Activated CD4-positive, CD25-positive, alpha-beta regulatory T cell treated with anti-CD3 and anti-CD28 coated beads, Interleukin-2, amount 50 U/mL, for 16 hours (primary cell): ENCODE measurements at places on chromosomes 12 and 14.
A peak's percentile ranks its signal among the peaks of the same experiment; 100 is the strongest.

- DNase-seq: no peak
Measured at GRCh38 chr12:24631676-24632426, 317.1 kb downstream of the BCAT1 start.

DNA sequence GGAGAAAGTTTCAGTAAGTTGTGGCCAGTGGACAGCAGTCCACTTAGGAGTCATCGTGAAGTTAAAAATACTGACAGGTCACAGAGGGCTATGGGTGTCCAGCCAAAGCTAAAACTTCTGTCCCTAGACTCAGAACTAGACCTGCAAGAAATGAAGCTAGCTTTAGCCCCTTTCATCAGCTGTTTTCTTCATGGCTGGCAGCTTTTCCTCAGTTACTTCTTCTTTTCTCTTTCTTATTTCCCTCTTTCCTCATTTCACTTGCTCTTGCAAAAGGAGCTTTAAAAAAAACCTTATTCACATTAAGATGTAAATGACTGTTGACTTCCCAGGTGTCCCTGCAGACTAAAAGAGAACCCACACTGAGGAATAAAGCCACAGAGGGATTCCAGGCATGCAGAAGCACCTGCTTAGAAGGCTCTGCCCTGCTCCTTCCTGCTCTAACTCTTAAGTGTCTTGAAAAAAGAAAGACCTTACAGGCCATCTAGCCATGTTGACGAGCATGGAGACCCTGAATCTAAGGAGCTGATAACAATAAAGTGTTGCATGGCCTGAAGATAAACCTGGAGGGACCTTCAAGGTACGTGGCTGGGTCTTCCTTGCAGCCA, 69.7 kb upstream of the CCND2 start:
- DNase-seq: no peak

DNA sequence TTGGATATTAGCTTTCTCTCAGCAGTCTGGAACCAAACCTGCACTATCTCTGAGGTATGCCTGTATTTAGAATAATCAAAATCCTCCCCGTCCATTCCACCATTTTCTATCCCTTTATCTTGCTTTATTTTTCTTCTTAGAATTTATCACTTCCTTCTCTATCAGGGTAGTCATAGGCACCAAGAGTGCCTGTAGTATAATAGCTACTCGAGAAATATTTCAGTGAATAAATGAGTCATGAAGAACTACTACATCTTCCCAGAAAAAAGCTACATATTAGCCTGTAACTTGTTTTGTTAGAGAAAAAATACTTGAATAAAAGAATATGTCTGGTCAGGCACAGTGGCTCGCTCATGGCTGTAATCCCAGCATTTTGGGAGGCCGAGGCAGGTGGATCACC, 4.3 kb downstream of the SLC2A14 start:
- no peak for DNase-seq

- no peak for DNase-seq
Measured at GRCh38 chr14:103668117-103668516, 39.1 kb downstream of the KLC1 start.

- no peak for DNase-seq
Measured at GRCh38 chr14:37168721-37169120, 3.7 kb downstream of the SLC25A21 start.

GRCh38 chr12:113987261-113988063, 21.3 kb upstream of the RBM19 start:
- DNase-seq: no peak

DNA sequence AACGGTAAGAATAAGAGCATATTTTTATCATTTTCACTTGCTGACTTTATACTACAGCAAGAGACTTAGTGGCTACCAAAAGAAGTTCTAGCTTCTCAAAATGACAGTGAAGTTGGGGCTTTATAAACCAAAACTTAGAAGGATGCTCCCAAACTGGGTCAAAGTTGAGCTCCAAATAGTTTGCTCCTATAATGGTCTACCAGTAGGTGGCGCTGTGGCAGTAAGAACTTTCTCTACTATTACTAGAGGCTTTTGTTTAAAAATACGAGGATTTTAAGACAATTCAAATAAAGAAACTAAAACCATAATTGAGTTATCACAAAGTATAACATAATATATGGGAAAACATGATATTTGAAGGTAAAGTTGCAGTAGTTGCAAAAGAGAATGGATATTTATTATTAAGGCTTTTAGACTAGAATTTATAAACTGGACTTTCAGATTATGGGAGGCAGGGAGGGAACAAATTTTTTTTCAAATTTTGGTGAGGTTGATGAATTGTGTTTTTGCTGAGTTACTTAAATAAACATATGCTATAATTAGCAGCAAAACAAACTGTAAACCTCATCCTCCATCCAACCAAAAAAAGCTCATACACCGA, 75.0 kb downstream of the TGFB3 start:
- peak; percentile 49 for DNase-seq

DNA sequence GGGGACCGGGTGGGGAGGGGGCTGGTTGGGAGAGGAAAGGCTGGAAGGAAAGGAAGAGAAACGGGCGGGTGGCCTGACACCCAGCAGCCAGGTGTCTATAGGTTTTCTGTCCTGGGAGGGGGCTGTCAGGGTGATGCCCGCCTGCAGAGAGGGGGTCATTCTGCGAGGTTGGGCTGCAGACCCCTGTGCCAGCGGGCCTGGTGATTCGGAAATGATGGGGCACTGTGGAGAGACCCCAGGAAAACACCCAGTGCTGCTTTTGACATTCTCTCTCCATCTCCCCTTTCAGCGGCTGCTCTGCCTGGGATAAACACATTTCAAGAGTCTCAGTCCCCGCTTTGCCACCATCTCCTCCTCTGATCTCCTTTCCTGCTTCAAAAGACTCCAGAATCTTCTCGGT, 168.5 kb upstream of the RTL1 start:
- DNase-seq: no peak

GRCh38 chr14:59428581-59429012, 36.6 kb downstream of the GPR135 start:
- DNase-seq: no peak

- no peak for DNase-seq
Measured at GRCh38 chr12:101941306-101942249, 64.2 kb downstream of the DRAM1 start.

DNA sequence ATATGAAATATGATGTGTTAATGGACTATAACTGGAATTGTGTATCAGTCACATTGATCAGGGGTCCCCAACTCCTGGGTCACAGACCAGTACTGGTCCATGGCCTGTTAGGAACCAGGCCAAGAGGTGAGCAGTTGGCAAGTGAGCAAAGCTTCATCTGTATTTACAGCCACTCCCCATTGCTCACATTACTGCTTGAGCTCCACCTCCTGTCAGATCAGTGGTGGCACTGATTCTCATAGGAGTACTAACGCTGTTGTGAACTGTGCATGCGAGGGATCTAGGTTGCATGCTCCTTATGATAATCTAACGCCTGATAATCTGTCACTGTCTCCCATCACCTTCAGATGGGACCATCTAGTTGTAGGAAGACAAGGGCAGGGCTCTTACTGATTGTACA, 72.3 kb downstream of the CDK17 start:
- DNase-seq: no peak

DNA sequence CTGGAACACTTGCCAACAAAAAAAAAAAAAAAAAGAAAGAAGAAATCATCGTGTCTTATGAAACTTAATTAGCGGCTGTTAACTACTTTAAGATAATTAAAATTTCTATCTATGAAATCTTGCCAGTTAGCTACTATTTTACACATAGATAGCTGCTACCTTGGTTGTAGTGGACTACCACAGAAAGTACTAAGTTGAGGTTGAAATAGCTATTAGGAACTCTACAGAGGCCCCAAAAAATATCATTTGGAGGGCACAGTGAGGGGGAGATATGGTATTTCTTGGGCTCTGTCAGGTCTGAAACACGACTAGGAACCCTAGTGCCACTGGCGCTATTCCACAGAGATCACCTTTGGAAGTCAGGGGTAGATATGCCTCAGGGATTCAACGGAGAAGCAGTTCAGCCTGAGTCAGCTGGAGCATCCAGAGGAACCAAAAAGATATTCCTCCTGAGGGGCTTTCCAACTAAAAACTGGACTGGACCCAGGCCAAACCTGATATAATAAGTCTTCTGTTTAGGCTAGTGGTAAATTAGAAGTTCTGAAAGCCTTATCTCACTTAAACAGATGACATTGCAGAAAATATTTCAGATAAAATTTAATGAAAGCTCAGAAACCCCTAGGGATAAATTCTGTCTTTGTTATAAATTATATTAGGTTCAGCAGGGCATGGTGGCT, 126.1 kb downstream of the EPS8 start:
- no peak for DNase-seq

DNA sequence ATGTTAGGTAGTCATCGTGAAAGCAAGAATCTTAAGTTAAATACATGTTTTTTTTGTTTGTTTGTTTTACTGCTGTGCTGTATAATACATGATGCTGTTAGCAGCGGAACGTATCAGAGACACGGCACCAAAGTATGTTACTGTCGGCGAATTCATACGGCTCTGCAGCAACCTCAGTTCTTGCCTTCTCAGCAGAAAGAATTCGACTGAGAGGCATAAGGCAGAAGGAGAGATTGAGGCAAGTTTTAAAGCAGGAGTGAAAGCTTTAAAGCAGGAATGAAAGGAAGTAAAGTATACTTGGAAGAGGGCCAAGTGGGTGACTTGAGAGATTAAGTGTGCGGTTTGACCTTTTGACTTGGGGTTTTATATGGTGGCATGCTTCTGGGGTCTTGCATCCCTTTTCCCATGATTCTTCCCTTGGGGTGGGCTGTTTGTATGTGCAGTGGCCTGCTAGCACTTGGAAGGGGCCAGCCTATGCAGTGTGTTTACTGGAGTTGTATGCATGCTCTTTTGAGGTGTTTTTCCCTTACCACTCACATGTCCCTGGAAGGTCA, 23.7 kb downstream of the LEMD3 start:
- DNase-seq: no peak

- DNase-seq: no peak
Measured at GRCh38 chr14:81449114-81449513, 49.0 kb upstream of the STON2 start.

GRCh38 chr14:49761839-49762551, 6.0 kb upstream of the KLHDC2 start:
- DNase-seq: no peak

DNA sequence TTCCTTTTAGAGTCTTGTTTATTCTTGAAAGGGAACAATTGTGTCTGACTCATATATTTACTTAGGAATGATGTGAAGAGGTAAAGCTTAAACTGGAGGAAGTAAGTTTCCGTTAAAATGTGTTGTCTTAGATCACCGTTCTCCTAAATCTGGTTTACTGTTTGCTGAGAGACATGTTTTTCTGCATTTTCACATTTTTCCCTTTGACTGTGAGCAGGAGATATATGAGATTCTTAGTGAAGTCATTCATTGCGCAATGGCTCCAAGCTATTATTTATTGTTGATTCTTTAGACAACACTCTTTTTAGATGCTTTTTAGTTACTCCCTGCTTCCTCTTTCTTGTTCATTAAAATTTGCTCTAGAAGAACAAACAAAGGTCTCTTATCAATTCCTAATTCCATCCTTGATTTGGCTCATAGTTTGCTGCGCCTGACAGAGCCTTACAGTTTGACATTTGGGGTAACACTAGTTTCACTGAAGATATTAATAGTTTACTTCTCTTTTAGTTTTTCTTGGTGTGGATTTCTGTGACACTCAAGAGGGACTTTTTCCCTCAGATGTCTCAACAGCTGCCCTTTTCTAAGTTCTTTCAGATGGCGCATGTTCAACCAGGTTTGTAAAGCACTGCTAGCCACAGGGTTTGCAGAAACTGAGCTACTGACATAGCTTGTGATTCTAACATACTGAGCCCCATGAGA, 11.4 kb downstream of the CLECL1 start:
- DNase-seq: no peak

DNA sequence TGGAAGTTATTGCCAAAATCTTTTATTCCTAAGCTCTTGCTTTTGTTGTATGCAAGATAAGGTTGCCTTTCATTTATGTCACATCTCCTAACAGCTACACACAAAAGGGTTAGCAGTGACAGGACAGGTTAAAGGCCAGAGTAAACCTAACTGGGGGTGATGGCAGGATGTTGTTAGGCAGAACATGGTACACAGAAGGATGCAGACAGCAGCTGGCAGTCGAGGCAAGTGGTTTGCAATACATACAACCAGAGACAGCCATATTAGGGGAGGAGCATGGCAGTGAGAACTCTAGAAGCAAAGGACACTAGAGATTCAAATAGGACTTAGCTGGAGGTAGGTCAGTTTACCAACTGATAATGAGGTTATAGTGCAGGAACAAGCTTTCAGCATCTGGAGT, 2.7 kb upstream of the ABCD2 start:
- no peak for DNase-seq

DNA sequence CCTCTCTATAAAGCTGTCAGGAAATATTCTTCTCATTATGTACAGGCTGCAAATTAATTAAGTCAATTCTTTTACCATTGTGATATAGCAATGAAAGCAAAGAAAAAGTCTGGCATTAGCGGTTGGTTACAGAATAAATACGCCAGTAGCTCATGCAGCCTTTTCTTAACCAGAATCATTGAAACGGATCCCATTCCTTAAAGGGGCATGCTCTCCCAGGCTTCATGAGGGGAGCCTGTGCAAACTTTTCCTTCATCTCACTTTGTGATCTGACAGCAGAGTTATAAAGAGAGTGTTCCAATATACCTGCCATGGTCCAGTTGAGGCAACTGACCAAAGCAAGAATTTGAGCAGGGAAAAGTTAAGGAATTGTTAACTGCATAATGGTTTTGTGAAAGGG, 337.7 kb downstream of the EMP1 start:
- DNase-seq: no peak

GRCh38 chr12:116639765-116640164, 80.6 kb downstream of the MAP1LC3B2 start:
- no peak for DNase-seq

DNA sequence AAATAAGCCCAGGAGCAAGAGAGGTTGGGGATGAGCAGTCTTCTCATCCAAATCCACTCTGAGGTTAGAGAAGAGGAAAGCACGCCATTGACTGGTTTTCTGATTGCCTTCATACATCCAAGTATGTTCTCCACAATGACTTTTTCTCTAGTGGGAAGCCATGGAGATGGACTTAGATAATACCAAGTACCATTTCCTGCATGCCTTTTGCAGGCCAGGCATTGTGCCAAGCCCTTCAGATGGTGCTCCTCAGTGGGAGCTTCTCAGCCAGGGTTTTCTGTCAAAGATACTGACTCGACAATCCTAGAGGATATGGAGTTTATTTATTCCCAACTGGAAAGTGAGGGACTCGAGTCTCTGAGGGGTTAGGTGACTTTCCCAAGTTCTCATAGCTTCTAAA, 218.0 kb downstream of the ZFP36L1 start:
- no peak for DNase-seq

DNA sequence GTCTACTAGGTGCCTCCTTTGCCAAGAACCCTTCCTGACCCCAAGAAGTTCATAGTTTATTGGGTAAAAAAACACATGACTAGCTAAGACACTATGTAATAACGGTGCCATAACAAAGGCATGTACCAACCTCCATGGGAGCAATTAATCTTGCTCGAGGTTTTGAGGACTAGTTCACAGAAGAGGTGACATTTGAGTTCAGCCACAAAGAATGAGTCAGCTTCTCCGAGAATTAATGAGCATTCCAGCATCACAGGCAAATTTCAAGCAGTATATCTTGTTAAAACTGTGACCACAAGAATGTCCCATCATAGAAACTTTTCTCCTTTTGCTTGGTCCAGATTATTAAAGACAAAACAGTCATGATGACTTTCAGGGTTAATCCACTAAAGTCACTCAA, 113.0 kb upstream of the RAP1B start:
- no peak for DNase-seq
